Myocyte (in vitro differentiated cells): ENCODE measurements at places on chromosomes 16 and 17.
A peak's percentile ranks its signal among the peaks of the same experiment; 100 is the strongest.

- peak; percentile 67 for DNase-seq
These were observed 485 bp downstream of the DYNLL2 start for GRCh38 chr17:58083491-58084316.

GRCh38 chr16:54201200-54201599, 85.4 kb downstream of the IRX3 start:
- no peak for DNase-seq

GRCh38 chr17:47806913-47807255, 14.7 kb downstream of the OSBPL7 start:
- DNase-seq = no peak

DNA sequence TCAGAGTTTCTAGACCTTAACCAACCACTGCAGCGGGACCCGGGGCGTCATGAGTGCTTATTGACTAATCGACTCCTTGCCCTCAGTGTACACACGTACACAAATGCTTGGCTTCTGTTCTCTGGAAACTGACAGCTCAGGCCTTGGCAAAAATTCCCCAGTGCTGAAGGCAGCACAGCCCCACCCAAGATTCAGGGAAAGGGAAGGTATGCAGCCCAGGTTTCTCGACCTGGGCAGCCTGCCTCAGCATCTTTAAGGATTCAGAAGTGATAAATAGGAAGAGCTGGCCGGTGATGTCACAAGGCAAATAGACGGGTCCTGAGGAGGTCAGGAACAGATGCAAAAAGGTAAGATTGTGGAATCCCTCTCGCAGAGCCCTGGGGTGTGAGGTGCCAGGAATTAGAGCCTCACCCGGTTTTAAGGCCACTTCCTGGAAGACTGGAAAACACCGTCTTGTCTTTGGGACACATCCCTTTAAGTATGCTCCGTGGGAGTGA, 9.0 kb upstream of the CDH3 start:
- DNase-seq = no peak
